ENCODE measurements at places on chromosomes 4 and X.

- no peak for DNase-seq
These were observed 118.5 kb upstream of the ANK2 start for GRCh38 chr4:112931001-112931400.

DNA sequence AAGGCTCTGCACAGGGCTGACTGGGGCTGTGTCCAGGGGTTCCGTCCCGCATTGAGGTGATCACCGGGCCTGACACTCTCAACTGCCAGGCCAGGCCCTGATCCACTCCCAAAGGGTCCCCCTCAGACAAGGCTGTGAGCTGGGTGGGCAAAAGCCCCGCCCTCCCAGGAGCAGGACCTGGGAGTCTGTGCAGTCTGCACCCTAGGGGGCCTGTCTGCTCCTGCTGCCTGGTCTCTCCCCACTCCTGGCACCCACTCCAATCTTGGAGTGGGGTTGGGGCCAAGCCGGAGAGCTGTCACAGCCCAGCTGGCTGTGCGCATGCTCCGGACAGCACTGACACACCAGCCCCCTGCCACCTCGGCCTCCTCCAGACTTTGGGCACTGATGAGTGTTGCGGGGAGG, 9.4 kb upstream of the SPP1 start:
- no peak for DNase-seq

GRCh38 chrX:20347481-20347880, 80.8 kb upstream of the RPS6KA3 start:
- DNase-seq, result no peak

GRCh38 chr4:9947168-9948062, 73.9 kb downstream of the SLC2A9 start:
- DNase-seq, result no peak

DNA sequence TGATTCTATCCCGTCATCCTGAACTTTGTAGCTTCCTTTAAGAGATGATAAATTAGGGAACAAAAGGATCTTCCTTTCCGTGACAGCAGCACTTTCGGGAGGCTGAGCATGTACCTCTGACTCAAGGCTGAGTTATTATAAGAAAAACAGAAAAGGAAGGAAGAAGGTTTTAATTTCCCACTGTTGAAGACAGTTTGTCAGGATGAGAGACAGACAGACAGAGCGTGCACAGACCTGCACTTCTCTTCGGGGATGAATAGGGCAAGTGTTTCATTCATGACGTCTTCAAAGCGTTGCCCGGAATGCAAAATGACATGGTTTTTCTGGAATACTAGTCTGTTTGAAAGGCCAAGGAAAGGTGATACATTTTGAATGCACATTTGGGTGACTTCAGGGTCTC, 405.3 kb upstream of the FAT1 start:
- no peak for DNase-seq

DNA sequence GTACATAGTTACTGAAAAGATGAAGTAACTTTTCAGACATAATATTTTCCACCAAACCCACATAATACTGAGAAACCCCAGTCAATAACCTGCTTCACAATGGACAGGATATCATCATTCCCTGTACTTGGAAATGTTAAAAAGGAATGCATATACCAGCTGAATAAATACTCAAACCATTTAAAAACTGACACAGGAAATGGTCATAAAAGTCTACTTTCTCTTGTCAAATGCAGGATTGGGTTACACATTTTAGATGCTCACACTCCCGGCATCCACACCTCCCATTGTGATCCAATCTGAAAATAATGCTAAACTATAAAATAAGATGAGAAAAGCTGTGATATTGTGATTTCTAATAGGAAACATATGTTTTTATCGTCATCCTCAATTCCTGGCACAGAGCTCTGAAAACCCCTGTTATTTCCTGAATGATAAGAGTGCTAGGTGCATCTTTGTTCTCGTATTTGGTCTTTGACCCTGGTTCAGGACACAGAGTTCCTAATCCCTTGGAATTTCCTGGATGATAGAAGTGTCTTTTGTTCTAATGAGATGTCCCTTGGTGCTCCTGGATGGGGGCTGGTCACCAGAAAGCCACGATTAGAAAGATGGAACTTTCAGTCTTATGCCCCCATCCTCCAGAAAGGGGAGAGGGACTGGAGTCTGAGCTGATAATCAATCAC, 821.3 kb downstream of the TRIML1 start:
- no peak for DNase-seq

DNA sequence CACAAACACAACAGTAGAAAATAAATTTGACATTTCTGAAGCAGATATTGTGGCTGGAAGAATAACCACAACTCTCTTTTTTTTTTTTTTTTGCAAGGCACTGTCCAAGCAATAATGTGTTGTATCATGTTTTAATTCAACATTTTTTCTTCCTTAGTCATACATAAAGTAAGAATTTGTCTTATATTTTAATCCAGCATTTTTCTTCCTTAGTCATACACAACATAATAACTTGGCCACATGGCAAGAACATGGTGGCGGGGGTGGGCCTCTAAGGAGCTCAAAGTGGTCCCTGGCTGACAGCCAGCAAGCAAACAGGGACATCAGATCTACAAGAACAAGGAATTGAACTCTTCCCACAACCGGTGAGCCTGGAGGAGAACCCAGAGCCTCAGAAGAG, 20.2 kb downstream of the FBXW7 start:
- DNase-seq, result no peak

DNA sequence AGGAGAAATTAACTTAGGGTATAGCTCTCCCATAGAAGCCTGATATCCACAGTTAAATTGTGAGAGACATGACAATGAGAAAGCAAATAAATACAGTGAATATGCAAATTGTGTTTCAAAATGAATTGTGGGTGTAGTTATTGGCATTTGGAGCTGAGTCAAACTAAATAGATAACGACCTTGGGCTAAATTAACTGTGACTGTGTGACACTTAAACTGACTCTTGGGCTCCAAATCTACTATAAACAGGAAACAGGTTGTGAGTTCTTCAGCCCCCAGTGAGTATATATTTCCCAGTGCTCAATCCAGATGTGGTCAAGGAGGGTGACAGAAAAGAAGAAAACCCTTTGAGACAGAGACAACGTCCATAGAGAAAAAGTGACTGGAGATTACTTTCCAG, 11.3 kb upstream of the MAGEA10 start:
- DNase-seq, result no peak

DNA sequence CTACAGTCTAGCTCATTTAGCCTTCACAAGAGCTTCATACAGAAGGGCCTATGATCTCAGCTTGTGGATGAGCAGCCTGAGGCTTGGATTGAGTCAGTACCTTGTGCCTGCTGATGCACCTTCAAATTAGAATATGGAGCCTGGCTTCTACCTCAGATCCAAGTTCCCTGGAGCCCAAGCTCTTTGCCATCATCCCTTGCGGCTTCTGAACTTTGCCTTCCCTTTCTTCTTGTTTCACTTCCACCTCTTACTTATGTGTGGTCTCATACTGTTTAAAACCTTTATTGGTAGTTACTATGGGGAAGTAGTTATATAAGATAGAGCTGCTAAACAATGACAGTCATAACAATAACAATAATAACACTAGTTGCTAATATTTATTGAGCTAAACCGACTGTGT, 84.3 kb upstream of the AFF2 start:
- no peak for DNase-seq

DNA sequence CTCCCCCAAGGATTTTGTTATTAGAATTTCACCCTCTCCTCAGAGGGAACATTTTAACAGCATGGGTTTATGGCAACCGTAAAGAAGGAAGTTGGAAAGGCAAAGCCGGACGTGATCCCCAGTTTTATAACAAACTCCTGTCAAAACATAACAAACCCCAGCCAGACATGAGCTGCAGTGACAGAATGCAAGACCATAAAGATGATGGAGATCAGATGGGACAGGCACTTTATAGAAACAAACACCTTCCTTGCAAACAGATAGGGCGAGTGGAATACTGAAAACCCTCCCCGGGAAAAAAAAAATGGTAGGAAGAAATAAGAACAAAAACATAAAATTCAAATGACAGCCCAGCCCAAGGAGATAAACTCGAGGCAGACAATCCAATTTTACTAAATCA, 281.4 kb downstream of the LDB2 start:
- no peak for DNase-seq

DNA sequence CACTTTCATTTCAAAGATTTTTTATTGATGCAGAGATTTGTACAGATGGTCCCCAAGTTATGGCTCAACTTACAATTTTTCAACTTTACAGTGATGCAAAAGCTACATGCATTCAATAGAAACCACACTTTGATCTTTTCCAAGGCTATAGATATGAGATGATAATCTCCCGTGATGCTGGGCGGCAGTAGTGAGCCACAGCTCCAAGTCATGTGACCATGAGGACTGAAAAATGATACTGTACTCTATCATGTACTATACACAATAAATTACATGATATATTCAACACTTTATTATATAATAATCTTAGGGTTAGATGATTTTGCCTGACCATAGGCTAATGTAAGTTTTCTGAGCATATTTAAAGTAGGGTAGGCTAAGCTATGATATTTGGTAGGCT, 14.0 kb upstream of the GASK1B start:
- DNase-seq, result no peak

- no peak for DNase-seq
These were observed 16.4 kb downstream of the OTC start for GRCh38 chrX:38368774-38369173.

GRCh38 chr4:139521754-139522401, 34.1 kb downstream of the SETD7 start:
- no peak for DNase-seq

- no peak for DNase-seq
These were observed 74.1 kb downstream of the DOCK11 start for GRCh38 chrX:118569676-118570075.

DNA sequence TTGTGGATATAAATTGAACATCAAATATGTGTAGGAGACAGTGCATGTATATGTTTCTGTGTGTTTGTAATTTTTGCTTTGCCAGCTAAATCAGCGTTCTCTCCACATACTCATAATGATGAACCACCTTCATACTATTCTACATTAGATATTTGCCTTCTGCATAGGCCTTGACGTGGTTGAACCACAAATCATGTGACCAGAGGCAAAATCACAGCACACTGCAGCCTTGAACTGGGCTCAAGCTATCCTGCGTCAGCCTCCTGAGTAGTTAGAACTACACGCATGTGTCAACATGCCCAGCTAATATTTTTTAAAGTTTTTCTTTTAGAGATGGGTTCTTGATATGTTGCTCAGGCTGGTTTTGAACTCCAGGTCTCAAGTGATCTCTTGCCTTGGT, 9.5 kb downstream of the UBQLN2 start:
- DNase-seq, result no peak

- DNase-seq, result no peak
These were observed 230.8 kb downstream of the PCDH10 start for GRCh38 chr4:133379681-133380438.

- DNase-seq, result no peak
These were observed 146.5 kb downstream of the IL1RAPL2 start for GRCh38 chrX:104712515-104712914.

DNA sequence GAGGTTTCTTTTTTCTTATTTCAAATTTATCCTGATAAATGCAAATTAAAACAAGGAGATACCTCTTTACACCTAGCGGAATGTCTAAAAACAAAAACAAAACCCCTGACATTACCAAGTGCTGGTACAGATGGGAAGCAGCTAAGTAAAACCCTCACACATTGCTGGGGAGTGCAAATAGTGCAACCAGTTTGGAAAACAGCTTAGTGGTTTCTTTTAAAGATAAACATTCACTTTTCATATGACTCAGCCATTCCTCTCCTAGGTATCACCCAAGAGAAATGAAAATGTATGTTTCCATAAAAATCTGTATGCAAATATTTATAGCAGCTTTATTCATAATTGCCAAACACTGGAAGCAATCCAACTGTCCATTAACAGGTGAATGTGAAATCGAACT, 84.1 kb upstream of the HELT start:
- DNase-seq, result no peak

GRCh38 chrX:74800062-74800461, 125.2 kb downstream of the NEXMIF start:
- no peak for DNase-seq

- DNase-seq, result no peak
These were observed 13.2 kb downstream of the GALNT7 start for GRCh38 chr4:173181848-173182247.

DNA sequence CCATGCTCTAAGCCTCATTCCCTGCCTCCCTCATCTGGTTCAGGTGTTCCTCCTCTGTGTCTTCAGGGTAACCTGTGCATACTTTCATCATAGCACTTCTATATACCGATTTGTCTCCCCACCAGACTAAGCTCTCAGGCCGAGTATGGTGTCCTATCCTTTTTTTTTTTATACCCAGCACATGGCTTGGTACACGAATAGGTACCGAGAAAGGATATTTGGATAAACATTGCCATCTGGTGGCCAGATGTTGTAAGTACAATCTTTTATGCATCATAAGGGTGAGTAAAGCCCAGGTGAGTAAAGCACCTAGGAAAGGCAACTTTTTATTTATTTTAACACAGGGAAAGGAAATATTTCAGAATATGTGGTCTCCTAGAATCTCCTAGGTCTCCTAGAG, 68.4 kb downstream of the MID2 start:
- no peak for DNase-seq

GRCh38 chrX:68944211-68944610, 115.4 kb downstream of the EFNB1 start:
- DNase-seq, result no peak

GRCh38 chr4:86300516-86300915, 59.3 kb downstream of the MAPK10 start:
- no peak for DNase-seq

DNA sequence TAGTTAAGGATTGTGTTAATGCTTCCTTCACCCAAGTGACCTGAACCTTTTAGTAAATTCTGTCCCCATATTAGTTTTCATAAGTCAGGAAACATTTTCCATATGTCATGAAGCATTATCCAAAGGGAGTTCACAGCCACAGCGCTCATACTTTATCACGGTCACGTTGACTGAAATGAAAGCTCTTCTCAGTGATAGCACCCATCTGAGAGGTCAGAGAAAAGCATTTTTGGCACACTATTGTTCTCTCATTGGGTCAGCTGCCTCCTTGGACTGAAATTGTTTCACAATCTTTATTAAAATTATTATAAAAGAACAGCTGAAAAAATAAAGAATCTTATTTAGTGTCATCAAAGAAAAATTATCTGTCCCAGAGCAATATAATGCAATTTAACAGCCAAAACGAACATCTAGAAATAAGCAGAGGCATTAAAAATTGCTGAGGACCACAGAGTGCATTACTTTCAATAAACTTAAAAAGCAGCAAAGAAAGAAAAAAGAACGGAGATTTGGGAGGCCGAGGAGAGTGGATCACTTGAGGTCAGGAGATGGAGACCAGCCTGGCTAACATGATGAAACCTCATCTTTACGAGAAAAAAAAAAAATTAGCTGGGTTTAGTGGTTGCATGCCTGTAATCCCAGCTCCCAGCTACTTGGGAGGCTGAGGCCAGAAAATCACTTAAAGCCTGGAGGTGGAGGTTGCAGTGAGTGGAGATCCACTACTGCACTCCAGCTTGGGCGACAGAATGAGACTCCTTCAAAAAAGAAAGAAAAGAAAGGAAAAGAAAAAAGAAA, 680.8 kb upstream of the FAM241A start:
- DNase-seq, result no peak

- no peak for DNase-seq
These were observed 29.3 kb downstream of the DAPP1 start for GRCh38 chr4:99845708-99846469.

- DNase-seq, result no peak
These were observed 13.7 kb downstream of the IRF2 start for GRCh38 chr4:184460499-184461285.
